ENCODE measurements at places on chromosomes 11 and 22.

- no peak for DNase-seq
Observed at GRCh38 chr11:95688501-95689222, 100.9 kb downstream of the FAM76B start.

- DNase-seq: peak; percentile 12
Observed at GRCh38 chr11:16605389-16605893, 133.0 kb upstream of the C11orf58 start.

DNA sequence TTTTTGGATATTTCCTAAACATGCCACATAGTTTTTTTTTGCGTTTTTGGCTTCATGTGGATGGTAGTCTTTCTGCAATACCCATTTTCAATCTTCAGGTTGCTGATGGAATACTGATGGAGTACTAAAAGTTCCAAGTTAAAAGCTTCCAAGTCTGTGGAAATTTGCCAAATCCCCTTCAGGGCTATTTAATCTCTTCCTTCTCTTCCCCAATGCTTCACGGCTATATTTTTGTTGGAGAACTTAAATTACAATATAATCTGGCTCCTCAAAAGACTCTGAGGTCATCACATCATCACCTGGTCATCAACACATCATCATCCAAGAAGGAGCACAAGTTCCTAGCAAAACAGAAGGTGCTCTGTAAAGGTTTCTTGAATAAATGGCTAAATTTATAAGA lies 881.0 kb upstream of the TENM4 start:
- no peak for DNase-seq

GRCh38 chr22:50151571-50152537 lies 18.7 kb upstream of the PANX2 start:
- DNase-seq: no peak

DNA sequence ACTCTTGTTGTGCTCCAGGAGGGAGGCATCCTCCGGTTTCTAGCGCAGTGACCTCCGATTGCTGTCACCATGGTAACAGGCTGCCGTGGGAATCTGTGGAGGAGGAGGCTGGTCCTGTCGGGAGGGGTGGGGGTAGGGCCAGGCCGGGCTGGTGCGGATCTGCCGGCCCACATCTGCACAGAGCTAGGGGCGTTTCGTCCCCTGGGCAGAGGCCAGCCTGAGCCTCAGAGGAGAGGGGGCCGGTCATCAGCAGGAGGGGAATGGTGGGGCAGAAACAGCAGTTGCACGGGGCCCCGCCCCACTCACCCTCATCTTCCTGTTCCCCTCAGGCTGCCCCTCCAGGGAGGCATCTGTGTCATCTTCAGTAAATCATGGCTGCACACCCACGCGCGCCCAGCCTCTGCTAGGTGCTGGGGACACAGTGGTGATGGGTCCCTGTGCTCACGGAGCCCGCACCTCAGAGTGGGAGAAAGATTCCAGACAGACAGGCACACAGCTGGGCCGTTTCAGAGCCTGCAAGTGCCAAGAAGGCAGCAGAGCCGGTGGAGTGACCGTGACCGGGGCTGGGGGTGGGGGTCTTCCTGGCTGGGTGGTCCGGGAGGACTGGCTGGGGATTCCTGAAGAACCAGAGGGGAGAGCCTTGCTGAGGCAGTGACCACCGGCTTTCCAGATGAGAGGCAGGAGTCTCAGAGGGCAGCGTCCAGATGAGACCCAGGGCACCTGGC lies 120.5 kb downstream of the CACNA1I start:
- no peak for DNase-seq

DNA sequence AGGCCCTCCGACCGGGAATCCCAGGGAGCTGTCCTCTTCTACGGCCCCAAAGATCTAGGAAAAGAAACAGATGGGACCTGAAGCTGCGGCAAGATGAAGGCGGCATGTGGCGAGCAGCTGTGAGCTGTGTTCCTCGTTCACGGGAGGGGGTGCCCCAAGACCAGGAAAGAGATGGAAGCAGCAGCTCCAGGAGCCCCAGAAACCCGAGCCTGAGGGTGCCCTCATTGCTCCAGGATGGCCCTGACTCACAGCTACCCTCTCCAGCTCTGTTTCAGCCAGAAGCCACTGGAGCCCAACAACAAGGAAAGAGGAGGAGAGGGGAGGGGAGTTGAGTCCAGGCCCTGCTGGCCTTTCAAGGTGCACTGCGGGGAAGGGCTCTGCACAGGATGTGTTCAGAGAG lies 23.7 kb upstream of the NAP1L4 start:
- DNase-seq: no peak

GRCh38 chr11:35063488-35063931 lies 75.5 kb upstream of the CD44 start:
- DNase-seq: no peak

DNA sequence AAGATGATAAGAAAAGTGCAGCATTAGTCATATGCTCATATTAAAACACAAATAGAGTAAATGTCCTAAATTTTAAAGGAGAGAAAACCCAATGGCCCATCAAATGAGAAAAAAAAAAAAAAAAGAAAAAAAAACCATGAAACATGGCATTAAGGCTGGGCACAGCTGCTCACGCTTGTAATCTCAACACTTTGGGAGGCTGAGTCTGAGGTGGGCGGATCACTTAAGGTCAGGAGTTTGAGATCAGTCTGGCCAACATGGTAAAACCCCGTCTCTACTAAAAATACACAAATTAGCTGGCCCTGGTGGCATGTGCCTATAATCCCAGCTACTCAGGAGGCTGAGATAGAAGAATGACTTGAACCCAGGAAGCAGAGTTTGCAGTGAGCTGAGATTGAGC lies 515.5 kb upstream of the ANO3 start:
- no peak for DNase-seq

GRCh38 chr22:41876275-41876674 lies 38.6 kb downstream of the SHISA8 start:
- no peak for DNase-seq

DNA sequence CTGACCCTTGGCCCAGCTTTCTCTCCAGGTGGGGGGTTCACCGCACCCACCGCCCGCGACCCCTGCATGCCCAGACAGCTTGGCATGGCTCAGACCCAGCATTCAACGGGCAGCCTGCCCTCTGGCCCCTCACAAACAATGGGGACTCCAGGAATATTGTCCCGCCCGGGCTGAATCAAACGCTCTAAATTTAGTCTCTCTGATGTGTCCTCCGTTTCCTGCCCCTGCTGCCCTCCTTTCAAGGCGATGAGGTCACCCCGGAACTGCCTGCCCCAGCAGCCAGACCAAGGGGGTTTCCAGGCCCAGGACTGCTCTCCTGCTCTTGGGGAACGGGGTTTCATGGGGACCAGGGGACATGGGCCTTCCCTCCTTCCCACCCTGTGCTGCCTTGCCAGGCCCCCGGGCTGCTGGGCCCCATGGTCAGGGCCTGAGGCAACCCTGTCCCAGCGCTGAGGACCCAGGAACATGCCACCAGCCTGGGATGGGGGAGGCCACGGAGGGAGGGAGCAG lies 10.1 kb upstream of the PDGFB start:
- peak; percentile 77 for DNase-seq

- DNase-seq: no peak
Observed at GRCh38 chr11:103681855-103682254, 354.6 kb upstream of the DDI1 start.

- DNase-seq: peak; percentile 74
Observed at GRCh38 chr22:31490496-31490925, 869 bp upstream of the EIF4ENIF1 start.

DNA sequence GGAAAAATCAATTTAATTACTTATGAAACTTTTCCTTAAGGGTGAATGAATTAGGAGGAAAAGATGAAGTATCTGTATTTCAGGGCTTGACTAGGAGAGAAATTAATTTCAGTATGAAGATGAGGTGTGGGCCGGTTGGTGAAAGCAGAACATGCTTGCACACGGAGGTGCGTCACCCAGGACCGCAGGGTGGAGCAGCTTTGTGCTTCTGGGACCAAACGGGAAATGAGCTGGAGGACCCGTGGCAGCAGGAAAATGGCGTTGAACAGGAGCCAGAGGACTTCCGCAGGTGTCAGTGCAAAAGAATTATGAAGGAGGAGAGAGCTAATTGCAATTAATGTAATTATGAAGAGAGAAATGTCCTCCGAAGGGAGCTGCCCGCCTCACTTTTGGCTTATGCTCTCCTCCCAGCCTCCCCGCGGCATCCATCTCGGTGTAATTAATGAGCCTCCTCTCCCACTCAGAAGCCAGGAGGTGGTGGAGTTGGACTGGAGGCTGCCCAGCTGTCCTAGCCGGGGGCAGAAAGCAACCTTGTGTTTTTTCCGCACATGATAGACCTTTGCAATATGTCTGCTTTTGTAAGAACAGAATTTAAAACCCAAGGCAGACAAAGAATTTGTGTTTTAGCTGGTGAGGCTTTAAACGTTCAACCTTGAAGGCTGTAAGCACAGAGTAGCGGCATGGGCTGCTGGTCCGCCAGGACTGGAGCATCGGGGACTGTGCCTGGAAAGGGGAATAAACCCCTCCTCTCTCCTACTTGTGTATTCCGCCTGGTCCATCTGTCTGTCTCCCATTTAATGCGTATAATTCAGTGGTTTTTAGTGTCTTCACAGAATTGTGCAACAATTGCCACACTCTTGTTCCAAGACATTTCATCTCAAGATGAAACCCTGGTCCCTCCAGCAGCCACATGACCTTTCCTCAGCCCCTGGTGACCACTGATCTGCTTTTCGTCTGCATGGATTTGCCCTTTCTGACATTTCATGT lies 180.6 kb downstream of the TBC1D22A start:
- DNase-seq: no peak

GRCh38 chr22:36238373-36239149 lies 766 bp downstream of the APOL2 start:
- no peak for DNase-seq

DNA sequence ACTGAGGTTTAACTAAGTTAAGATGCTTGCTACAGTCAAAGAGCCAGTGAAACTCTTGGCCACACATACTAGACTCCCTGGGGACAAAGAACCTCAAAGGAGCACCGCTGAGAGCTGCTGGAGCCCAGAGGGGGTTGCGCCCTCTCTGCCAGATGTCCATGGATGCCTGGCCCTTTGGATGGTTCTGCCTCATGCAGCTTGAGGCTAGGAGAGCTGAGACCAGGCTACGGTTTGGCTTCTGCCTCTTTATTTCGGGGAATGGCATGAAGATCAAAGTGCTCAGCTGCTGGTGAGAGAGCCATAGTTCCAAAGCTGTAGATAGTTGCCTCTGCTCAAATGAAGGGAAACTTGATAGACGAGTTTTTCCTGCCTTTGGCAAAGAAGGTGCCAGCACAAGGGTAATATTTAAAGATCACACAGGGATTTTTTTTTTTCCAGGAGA lies 43.0 kb downstream of the RASSF10 start:
- DNase-seq: no peak

DNA sequence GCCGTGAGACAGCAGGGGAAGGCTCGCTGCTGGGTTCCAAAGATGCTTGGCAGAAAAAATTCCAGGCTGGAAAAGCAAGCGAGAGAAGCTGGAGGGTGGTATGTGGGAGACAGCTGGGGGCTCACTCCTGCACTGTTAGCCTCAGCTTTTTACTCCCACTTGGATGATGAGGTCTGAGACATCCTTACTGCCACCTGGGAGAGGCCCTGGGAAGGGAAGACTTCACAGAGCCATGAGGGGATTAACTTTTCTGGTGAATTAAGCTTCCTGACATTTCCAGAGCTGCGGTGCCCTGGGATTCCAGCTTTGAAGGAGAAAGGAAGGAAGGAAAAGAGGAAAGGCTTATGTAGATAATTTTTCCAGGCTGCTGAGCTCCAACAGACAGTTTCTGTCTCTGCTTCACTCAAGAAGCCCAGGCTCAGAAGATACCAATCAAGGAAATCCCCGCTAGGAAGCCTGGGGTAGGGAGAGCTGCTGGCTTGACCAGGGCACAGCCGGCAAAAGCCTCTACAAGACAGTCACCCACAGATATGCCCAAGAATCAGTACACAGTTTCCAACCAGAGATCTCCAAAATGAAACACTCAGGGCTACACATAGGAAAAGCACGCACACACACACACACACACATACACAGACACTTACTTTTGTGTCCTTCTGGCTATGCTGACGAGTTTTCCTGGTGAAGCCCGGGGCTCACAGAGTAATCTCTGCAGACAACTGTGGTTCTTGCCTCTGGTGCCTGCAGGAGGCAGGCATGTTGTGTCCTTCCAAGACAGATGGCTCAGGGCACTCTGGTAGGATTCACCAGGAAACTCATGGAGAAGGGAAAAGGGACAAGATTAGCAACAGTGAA lies 907 bp downstream of the MCHR1 start:
- no peak for DNase-seq

- DNase-seq: no peak
Observed at GRCh38 chr11:40104941-40105550, 1354.4 kb downstream of the LRRC4C start.

Measured in SW480 (cell line).